ENCODE measurements at places on chromosomes 4 and X.

- DNase-seq: no peak
These were observed 11.1 kb downstream of the ACSL1 start for GRCh38 chr4:184814686-184815045.

- no peak for DNase-seq
These were observed 77.1 kb upstream of the EGFL6 start for GRCh38 chrX:13492286-13492685.

DNA sequence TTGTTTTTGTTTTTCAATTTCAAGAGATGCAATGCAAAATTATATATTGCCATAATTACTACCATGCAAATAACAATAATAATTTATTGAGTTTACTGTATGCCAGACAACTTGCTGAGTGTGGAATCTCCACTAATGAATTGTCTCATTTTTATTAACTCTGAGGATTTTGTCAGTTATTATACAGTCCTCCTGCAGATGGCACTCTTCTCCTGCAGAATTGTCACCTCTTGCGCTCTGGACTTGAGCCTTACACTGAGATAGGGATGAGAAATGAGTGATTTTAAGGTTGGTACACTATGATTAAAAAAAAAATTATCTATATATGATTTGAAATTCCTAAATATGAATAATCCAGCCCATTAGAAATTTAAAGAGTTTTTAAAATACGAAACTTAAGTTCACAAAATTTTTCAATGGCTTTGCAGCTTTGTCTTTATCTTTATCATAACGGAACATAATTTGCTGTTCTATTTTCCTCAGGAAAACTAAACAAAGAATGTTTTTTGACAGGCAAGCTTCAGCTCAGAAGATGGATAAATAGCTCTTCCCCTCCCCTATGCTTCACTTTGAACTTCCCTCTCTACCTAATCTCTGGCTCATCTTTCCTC lies 12.7 kb upstream of the PAQR3 start:
- no peak for DNase-seq

GRCh38 chrX:55867181-55867651 lies 149.7 kb downstream of the RRAGB start:
- DNase-seq: peak; percentile 11

- DNase-seq: no peak
These were observed 274.4 kb downstream of the DCTD start for GRCh38 chr4:182642831-182643230.

DNA sequence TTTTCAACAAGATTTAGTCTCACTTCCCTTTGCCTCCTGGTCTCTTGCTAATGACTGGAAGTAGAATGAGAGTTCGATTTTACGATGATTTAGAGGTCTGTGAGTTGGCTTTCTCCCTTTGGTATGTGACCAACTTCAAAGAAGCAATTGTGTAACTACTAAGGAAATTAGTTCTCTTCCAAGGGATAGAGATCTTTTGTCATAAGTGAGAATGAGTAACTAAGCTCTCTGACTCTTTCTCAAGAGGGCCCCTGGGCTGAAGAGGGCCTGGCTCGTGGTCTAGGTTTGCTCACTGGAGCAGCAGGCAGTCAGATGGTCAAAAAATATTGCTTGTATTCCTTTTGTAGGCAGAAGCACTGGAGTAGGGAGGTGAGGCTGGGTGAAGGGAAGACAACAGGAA lies 176.3 kb downstream of the ENOX2 start:
- DNase-seq: no peak

- DNase-seq: no peak
These were observed 556 bp downstream of the ATP5ME start for GRCh38 chr4:673349-674091.

- no peak for DNase-seq
These were observed 99.2 kb downstream of the NSUN7 start for GRCh38 chr4:40848940-40849339.

DNA sequence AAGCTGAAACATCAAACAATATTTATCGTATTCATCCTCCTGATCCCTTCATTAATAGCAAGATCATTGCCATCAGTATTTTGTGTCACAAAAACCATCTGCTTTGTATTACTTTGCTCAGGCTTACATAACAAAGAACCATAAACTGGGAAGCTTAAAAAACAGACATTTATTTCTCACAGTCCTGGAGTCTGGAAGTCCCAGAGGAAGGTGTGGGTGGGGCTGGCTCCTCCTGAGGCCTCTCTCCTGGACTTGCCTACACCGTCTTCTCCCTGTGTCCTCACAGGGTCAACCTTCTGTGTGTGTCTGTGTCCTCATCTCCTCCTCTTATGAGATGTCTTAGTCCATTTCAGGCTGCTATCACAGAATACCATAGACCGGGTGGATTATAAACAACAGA lies 61.3 kb upstream of the MXRA5 start:
- DNase-seq: no peak

GRCh38 chr4:138592796-138593195 lies 350.6 kb upstream of the SLC7A11 start:
- DNase-seq: no peak

All from T-helper 2 cell (primary cell).